ENCODE measurements at places on chromosomes 5 and 9.

DNA sequence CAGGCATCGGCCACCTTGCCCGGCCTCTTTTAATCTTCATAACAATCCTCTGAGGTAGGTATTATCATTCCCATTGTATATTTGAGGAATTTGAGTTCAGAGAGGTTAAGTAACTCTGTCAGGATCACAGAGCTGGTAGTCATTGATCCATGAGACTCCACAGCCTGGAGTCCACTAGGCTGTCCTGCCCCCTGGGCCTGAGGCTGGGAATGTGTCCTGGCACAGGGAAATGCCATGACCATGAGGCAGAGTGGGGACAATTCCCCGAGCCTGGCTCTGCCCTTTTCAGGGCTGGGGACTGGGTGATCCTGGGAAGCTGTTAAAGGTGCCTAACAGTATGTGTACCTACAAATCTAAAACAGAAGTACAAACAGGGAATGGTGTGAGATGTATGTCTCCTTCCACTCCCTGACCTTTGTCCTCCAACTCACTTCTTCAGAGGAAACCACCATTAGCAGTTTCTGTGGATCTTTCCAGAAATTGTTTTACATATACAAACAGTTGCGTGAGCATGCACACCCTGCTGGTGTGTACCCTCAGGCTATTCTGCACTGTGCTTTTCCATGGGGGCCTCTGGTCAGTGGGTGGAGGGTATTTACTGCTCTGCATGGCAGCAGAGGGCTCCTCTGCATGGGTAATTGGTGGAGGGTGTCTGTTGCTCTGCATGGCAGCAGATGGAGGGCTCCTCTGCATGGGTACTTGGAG lies 53.8 kb downstream of the NDST1 start:
- no peak for DNase-seq

- no peak for DNase-seq
Observed at GRCh38 chr5:11046160-11046559, 285.1 kb upstream of the DAP start.

- DNase-seq, result no peak
Observed at GRCh38 chr9:127229691-127230417, 34.7 kb upstream of the GARNL3 start.

- no peak for DNase-seq
Observed at GRCh38 chr5:14183187-14183939, 40.2 kb downstream of the TRIO start.

DNA sequence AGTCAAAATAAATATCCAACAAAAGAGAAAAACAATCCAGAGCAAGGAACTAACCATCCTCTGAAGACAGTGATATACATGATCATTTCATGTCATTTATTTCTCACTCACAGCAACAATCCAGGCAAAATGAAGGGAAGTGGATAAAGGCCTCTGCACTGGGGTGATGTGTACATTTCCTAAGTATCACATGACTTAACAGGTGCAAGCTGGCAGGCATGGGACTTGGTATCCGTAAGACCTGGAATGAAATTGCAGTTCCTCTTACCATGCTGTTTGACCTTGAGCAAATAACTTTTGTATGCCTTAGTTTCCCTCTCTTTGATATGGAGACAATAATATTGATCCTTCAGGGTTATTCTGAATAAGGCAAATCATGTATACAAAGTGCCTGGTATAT lies 77.6 kb downstream of the PRLR start:
- DNase-seq, result no peak

GRCh38 chr5:11143456-11144267 lies 382.6 kb upstream of the DAP start:
- no peak for DNase-seq

- DNase-seq, result no peak
Observed at GRCh38 chr9:83656032-83656680, 33.2 kb downstream of the IDNK start.

- no peak for DNase-seq
Observed at GRCh38 chr9:109893241-109893640, 113.2 kb downstream of the PALM2AKAP2 start.

- DNase-seq, result no peak
Observed at GRCh38 chr9:124146031-124146561, 111.7 kb upstream of the NEK6 start.

DNA sequence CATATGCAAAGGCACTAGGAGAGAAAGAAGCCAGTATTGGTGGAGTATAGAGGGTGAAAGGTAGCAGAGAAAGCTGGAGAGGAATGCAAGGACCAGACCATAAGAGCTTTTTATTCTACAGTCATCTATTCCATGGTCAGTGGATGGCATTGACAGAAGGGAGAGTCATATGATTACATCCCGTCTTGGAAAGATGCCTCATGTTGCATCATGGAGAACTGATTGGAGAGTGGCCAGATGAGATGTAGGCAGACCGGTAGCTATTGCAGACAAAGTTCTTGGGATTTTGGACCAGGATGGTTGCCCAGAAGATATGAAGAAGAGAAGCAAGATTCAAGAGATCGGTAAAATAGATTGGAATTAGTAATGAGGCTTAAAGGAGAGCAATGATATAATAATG lies 260.7 kb downstream of the CHSY3 start:
- no peak for DNase-seq

DNA sequence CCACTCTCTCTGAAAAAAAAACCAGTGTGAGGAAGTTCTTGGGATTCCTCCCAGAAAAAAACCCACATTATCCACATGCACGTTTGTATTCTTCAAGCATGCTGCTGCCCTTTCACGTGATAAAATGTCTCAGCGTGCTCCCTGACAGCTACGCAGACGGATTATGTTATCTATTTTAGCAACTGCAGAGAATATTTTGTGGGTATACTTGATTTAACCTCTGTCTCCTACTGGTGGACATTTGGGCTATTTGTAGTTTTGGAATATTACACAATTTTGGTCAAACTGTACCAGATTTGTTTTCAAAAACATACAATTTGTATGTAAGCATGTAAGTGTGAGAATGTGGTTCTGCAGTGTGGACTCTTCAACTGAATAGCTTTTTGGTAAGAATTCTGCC lies 10.7 kb downstream of the PRRC2B start:
- no peak for DNase-seq

DNA sequence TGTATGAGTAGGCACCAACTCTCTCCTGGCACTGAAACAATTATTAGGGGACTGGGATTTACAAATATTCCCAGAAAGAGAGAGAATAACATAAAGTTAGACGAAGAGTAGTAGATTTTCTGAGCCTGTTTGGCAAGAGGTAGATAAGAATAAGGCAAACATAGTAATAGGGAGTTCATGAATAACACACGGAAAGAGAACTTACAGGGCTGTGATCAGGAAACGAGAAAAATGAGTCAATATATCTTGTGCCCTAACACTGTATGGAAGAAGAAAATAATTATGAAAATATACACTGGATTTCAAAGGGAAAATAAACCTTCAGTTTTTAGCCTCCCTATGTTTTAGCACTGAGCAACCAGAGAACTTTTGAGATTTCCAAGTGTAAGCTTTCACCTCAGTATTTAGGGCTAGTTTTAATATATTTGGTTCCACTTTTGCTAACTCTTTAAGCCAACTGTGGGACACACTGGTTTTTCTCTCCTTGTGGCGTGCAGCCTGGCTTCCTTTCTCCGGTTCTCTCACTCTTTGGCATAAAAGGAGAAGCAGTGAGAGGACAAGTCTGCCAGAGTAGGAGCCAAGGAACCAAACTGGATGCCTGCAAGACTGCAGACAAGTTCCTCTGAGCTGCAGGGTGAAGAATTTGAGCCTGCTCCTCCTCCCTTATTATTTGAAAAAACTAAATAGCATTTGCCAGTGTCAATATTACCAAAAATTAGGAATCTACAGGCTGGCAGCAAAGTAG lies 6.6 kb upstream of the KCNN2 start:
- no peak for DNase-seq

- DNase-seq, result no peak
Observed at GRCh38 chr5:156834916-156835315, 15.2 kb upstream of the PPP1R2B start.

DNA sequence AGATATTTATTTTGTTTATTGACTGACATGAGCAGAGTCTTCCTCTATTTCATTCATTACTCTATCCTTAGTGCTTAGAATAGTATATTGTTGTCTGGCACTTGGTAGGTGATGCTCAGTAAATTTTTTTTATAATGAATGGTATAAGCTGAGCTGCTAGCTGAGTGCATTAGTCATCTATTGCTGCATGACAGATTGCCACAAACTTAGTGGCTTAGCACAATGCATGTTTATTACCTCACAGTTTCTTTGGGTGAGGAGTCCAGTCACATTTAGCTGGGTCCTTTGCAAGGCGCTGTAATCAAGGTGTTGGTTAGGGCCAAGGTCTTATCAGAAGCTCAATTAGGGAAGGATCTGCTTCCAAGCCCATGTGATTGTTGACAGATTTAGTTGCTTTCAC lies 23.1 kb downstream of the SMAD5 start:
- no peak for DNase-seq

GRCh38 chr9:85258823-85259370 lies 482.9 kb downstream of the AGTPBP1 start:
- no peak for DNase-seq

GRCh38 chr5:78628270-78628992 lies 20.1 kb downstream of the LHFPL2 start:
- DNase-seq, result no peak

- no peak for DNase-seq
Observed at GRCh38 chr5:134091626-134092121, 22.8 kb upstream of the TCF7 start.

- DNase-seq, result no peak
Observed at GRCh38 chr9:81844131-81844567, 84.1 kb upstream of the SPATA31D4 start.

- DNase-seq, result no peak
Observed at GRCh38 chr9:134604834-134605233, 36.8 kb upstream of the COL5A1 start.

DNA sequence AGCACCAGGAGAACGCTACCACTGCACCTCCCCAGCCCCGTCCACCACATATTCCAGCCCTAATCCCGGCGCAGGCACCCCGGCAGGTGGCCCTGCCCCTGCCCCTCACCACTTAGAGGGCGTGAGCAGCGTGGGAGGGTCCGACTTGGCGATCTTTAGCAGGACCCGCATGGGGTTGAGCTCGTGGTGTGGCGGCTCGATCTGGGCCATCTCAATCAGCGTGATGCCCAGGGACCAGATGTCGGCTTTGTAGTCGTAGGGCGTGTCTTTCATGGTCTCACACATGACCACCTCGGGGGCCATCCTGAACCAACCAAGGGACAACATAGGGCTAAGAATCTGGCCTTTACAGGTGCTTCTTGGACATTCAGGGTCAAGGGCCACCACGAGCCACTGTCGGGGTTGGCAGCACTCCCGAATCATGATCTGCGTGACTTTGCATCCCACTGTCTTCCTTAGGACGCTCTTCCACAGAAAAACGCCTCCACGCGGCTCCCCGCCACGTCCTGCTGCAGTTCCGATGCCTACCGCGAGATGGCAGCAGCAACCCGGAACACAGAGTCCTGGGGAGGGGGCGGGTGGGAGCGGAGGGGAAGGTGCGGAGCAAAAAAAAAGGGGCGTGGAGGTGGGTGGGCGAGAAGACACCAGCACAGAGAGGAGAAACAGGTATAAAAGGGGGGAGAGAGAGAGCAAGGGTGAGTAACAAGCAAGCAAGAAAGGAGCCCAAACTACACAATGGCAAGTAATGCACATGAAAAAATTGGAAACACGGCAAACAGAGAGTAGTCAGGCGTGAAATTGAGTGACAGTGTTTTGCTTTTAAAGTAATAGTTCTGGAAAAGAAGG lies 81.3 kb downstream of the STK10 start:
- DNase-seq, result peak; percentile 68

DNA sequence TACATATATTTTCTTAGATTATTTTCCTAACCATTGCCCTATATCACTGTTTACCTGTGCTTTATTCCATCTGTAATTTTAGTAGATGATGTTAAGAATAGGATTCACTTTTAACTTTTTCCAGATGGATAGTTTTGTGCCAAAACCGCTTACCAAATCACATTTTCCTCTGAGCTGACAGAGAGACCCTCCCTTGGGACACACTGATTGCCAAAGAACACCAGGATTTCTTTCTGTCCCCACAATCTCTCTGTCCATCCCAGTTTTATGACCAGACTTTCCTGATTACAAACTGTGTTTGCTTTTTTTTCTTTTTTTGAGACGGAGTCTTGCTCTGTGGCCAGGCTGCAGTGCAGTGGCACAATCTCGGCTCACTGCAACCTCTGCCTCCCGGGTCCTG lies 81.3 kb upstream of the SPATA31C2 start:
- DNase-seq, result no peak

- no peak for DNase-seq
Observed at GRCh38 chr9:114155995-114156656, 789 bp downstream of the COL27A1 start.

DNA sequence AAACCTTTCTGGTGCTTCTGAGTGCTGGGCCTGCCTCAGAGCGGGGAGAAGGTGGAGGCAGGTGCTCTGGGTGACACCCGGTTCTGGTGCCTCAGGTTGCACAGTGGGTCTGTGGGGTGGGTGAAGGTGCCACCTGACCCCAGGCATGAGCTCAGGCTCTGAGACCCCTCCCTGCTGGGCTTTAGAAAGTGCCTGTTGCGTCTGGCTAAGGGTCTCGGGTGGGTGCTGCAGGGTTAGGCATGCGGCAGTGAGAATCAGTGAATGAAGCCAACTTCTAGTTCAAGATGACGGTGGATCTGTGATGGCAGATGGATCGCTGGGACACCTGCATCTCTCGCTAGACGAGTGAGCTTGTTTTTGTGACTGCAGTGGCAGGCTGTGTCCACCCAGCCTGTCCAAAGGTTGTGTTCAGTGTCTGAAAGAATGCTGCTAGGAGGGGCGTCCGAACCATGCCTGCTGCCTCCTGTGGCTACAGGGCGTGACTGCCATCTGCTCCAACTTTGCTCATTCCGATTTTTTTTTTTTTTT lies 5.0 kb downstream of the SQSTM1 start:
- no peak for DNase-seq

GRCh38 chr9:95494416-95495371 lies 22.1 kb downstream of the PTCH1 start:
- peak; percentile 36 for DNase-seq

GRCh38 chr9:20512106-20512505 lies 110.2 kb downstream of the MLLT3 start:
- DNase-seq, result no peak

- no peak for DNase-seq
Observed at GRCh38 chr5:172795318-172795977, 24.5 kb upstream of the DUSP1 start.

All from activated naive CD4-positive, alpha-beta T cell (primary cell).